ENCODE measurements at places on chromosomes 11 and 22.

DNA sequence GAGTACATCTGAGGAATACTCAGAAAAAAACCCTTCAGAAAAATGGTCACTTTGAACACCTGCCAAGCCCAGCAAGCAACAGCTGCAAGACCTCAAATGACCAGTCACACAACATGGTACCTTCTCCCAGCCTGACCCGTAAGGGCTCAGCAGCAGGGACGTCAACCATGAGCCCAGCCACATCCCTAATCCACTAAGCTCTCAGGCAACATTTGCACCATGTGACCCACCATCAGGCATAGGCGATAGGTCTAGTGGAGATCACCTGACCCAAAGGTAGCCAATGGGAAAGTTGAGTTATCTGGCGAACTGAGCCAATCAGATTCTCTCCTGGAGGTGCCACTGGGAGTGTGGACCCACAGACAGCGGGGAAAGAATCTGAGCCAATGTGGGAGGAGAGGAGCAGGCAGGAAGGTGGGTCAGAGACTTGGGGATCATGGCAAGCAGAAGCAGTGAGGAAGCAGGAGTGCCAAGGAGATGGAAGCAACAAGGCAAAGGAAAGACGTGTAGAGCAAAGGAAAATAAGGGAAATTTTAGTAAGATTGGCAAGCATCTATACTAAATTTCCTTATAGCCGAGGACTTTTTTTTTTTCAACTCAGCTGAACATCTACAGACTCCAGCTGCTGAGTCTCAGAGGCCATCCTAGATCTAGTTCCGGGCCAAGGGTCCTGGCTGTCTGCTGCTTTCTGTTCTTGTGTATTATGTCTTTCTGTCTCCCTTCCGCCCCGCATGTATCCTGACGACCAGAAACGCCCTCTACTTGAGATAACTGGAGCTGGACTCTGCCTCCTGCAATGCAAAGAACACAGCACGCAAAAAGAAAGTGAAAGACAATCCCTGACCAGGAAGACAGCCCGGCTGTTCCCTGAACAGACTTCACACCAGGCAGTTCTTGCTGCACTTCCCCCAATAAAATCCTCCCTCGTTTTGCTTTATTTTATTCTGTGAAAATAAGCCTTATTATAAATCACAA lies 11.0 kb upstream of the PLAAT2 start:
- peak; percentile 65 for DNase-seq

DNA sequence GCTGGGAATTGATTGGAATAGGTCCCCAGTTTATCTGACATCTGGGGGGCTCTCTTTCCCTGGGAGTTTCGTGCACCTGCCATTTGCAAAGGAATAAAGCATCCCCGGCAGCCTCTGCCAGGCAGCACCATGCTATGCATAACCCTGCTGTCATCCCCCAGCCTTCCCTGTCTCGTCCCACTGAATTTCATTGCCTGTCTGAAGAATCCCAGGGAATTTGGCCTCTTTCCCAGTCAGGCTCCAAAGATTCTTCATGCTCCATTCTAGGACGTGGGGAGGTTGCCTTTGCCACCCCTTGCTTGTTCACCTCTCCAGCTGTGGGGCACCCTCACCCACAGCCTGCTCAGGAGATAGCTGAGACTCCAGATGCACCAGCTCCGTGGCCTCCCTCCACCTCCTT lies 195.1 kb upstream of the TBCEL start:
- no peak for DNase-seq

- DNase-seq: no peak
Observed at GRCh38 chr22:25892678-25893077, 150.7 kb downstream of the MYO18B start.

DNA sequence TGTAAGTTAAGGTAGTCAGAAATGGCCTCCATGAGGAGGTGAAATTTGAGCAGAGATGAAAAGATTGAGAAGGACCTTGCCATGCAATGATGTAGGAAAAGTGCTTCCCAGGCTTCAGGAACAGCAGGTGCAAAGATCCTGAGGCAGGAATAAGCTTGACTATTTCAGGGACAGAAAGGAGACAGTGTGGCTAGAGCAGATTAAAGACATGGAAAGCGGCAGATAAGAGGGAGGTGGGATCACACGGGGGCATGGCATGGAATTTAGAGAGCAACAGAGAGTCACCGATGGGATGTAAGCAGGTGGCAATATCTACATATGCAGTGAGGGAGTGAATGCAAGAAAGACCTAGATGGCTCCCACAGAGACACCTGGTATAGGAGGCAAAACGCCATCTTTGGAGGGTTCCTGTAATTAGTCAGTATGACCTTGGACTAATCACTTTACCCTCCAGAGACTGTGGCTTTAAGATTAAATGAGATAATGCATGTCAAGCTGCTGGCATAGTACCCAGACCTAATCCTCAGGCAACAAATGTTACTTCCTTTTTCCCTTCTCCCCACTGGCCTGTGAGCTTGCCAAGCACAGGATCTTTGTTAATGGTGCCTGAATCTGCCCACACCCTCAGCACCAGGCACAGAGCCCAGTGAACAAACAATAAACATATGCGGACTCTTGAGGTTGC lies 24.6 kb upstream of the ACER3 start:
- no peak for DNase-seq

- no peak for DNase-seq
Observed at GRCh38 chr22:17951315-17951714, 73.0 kb downstream of the MICAL3 start.
